Activated CD4-positive, alpha-beta T cell treated with anti-CD3 and anti-CD28 coated beads, Interleukin-2, amount 10 ng/mL, durations not matched to agents 7 days and 5 days (primary cell): ENCODE measurements at places on chromosomes 7 and 10.

DNA sequence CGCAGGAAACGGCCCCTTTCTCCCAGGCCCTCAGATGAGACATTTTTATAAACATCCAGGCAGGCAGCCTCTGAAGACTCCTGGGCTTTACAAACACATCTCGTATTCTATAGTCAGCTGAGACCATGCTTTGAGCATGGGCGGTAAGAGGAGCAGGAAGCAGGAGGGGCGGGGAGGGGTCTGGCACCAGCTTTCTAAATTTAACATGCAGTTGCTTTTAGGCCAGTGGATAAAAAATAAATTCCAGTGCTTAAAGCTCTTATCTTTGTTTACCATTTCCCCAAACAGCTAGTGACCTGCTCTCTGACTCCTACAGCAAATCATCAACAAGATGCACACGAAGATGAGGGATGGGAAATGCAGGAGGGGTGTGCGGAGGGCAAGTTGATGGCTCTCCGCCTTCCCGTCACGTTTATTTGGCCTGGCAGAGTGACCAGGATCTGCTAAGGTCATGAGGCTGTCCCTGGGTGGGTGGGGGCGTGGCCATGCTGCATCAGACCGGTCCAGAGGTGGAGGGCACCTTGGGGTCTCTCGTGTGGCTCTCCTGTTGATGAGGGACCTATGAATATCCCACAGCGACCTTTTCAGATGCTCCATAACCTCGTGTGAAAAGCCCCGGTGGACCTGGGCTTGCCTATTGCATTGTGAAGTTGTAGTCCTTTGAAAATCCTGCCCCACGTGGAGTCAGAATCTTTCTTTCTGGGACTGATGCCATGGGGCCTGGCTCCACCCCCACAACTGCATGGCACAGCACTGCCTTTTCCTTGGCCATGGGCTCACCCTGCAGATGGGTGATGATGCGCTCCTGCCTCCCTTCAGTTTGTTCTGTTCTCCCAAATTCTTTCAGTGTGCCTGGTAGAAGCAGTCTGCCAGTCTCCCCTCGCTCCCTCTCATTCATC lies 67.5 kb downstream of the PARP12 start:
- no peak for DNase-seq

DNA sequence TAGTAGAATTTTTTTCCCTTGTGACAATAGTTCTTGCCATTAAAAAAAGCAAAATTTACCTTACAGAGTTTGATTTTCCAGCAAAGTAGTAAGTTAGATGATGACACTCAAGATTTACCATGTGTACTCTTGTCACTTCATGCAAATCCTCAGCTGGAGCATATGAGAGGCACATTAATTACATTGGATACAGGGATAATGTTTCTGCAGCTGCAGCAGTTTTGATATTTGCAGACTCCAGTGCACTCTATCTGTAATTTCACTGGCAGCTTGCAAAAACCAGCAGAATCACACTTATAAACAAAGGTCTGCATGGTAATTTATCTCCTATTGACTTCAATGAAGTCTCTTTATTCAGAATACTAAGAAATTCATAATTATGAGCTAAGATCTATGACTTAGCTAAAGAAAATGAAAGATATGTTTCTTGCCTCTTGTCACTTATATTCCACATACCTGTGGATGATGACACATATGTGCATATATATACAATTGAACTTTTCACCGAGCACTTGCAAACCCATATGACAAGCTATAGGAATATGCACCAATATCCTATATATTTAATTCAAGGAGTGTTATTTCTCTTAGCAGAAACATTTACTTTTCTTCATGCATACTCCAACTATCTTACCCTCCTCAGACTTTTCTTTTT lies 530.6 kb downstream of the PHTF2 start:
- DNase-seq = no peak

GRCh38 chr10:97454330-97455036 lies 8.5 kb downstream of the ZDHHC16 start:
- no peak for DNase-seq

DNA sequence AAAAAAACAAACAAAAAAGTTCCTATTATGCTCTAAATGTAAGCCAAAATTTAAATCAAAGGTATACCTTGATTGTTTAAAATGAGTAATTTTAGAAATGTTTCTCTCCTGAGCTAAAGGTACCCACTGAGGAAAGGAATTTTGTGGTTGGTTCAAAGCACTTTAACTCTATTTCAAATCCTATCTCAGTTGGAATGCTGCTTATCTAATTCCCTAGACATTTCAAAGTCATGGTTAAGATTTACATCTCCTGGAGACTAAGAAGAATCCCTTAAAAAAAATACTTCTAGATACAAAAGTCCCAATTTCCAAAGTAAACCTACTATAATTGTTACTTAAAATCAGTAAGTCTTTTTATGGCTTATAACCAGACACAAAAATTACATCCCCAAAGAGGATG lies 830.7 kb downstream of the GRID1 start:
- DNase-seq = no peak

GRCh38 chr10:18056583-18056982 lies 83.6 kb upstream of the CACNB2 start:
- DNase-seq = no peak

DNA sequence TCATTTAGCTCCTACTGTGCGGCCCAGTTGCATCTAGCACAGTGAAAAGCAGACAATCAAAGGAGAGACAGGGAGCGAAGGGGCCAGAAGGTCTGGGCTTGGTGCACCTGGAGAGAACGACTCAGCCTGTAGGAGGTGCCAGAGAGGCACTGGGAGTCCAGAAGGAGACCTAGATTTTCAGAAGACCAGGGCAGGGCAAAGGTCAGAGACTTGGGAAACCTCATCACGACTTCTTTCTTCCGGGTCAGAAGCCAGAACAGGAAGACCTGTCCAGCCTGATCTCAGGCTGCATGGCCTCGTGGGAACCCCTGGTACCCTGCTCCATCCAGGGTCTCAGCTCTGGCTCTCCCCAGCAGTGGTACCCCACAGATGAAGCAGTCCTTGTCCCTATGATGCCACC lies 5.2 kb downstream of the AGAP3 start:
- no peak for DNase-seq

- DNase-seq = no peak
Measured at GRCh38 chr7:33933611-33934281, 28.4 kb downstream of the BMPER start.

DNA sequence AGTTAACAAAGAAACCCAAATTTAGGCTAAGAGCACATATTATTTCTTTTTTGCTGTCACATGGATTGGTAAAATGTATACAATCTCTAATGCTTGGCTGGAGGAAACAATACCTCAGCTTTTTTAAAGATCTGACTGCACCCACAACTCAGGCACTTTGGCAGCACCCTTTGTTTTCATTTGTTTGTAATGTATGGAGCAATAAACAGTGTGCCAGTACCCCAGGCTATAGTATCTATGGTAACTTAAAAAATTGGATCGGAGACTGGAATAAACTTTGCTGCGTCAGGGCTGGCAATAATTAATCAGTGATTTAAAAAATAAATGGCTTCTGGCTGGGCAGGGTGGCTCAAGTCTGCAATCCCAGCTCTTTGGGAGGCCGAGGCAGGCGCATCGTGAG lies 27.2 kb downstream of the POLR1F start:
- DNase-seq = no peak

GRCh38 chr10:93267521-93267920 lies 193.8 kb downstream of the CYP26A1 start:
- no peak for DNase-seq

DNA sequence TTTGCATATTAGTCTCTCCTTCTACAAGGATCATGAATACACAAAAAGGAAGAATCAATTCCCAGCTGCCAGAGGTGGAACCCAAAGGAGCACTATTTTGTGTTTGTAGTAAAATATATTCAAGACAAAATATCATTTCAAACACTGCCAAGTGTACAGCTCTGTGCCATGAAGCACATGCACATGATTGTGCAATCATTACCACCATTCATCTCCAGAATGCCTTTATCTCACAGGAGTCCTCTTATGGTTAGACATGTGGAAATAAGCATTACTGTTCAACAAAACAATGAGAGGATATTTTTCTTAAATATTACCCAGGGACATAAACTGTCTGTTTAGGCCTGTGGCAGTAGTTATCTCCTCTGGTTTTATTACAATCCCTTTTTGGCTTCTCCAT lies 151.4 kb upstream of the PPP1R3A start:
- DNase-seq = no peak
